Stimulated activated naive CD8-positive, alpha-beta T cell treated with anti-CD3 and anti-CD28 coated beads, Interleukin-15, Interleukin-2, amounts not matched to agents 100 U/mL and 50 U/mL, for 24 hours (primary cell): ENCODE measurements at places on chromosomes 13 and 19.

DNA sequence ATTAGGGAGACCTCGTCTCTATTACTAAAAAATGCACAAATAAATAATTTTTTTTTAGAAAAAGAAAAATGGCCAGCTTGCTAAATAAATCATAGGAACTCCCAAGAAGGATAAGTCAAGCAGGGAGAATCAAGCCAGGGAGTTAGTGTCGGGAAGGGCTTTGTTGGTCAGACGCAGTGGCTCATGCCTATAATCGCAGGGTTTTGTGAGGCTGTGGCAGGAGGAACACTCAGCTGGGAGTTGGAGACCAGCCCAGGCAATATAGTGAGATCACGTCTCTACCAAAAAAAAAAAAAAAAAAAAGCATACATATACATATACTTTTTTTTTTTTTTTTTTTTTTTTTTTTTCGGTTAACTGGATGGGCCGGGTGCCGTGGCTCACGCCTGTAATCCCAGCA, 9.0 kb downstream of the NACC1 start:
- no peak for DNase-seq

- DNase-seq, result no peak
Measured at GRCh38 chr13:50794226-50794625, 49.3 kb downstream of the DLEU7 start.

- DNase-seq, result no peak
Measured at GRCh38 chr19:4373601-4374497, 26.5 kb downstream of the SH3GL1 start.

GRCh38 chr19:58387338-58388174, 487 bp downstream of the RPS5 start:
- DNase-seq, result no peak

- DNase-seq, result peak; percentile 81
Measured at GRCh38 chr19:42254089-42254849, 659 bp downstream of the ERF start.

GRCh38 chr13:112974671-112975070, 5.7 kb downstream of the MCF2L start:
- DNase-seq, result no peak

GRCh38 chr13:42681326-42682100, 99.9 kb upstream of the FAM216B start:
- no peak for DNase-seq

GRCh38 chr13:111575719-111576118, 255.3 kb downstream of the TEX29 start:
- no peak for DNase-seq

GRCh38 chr19:16121967-16122366, 10.3 kb downstream of the RAB8A start:
- no peak for DNase-seq

GRCh38 chr13:35836446-35836845, 294.7 kb downstream of the DCLK1 start:
- DNase-seq, result no peak

GRCh38 chr19:18939922-18940768, 872 bp downstream of the HOMER3 start:
- DNase-seq, result peak; percentile 41

DNA sequence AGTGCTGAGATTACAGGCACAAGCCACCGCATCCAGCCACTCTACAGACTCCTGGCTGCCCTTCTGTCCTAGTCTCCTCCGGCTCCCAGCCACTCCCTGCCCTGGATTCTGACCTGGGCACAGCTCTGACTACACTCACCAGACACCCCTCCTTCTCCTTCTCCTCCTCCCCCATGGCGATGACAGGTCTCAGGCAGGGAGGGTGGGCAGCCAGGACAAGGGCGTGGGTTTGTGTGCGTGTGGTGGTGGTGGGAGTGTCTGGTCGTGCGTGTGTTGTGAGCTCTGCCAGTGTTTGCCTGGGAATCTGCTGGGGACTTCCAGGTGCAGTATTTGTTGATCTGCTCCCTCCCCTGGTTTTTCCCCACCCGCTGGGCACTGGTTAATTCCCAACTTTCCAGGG, 3.0 kb upstream of the NCCRP1 start:
- DNase-seq, result no peak

GRCh38 chr19:3142292-3142670, 6.4 kb downstream of the GNA15 start:
- DNase-seq, result peak; percentile 66

DNA sequence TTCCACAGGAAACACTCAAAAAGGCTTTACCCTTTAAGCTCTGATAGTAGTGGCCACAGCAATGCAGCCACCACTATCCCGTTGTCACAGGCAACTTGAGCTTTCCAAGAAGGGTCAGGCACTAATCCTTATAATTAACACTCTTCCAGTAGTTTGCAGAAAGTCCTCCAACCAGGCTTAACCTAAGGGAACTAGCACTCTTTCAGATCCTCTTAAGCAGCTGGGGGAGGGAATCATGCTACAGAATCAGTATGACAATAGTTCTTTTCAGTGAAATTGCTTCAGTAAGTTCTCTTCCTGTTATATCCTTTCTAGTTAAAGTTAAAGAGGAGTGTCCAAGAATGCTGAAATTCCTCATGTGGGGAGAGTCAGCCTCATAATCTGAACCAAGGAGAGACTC, 82.2 kb downstream of the TNFSF11 start:
- DNase-seq, result no peak

DNA sequence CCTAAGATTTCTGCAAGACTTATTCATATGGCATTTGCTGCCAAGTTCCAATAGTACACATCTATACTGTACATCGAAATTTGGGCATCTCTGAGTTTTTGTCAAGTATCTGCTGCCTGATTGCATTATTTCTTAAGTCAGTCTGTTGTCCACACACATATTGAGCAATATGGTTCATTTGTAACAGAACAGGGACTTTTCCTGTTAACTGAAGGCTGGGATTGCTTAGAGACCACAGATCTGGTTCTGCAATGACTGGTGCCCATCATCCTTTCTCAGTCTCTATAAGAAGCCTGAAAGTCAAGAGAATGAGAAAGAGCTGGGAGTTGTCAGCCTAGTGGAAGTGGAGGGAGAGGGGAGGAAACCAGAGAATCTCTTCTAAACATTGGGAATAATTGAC, 22.5 kb upstream of the MYCBP2 start:
- no peak for DNase-seq

DNA sequence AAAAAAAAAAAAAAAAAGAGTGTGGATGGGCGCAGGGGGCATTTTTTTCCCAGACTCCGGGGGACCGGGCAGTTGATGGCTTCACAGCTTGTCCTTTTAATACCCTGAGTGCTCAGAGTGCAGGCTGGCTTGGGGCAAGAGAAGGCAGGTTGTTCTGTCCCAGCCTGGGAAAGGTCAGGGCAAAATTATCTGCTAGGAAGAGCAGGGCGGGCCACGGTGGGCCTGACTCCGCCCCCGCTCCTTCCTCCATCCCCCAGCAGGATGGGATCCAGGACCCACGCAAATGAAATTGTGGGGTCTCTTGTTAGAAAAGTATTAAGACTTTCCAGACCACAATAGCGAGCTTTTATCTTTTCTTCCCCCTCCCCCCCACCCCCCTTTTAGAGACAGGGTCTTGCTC, 70.7 kb downstream of the PTPRS start:
- DNase-seq, result no peak

DNA sequence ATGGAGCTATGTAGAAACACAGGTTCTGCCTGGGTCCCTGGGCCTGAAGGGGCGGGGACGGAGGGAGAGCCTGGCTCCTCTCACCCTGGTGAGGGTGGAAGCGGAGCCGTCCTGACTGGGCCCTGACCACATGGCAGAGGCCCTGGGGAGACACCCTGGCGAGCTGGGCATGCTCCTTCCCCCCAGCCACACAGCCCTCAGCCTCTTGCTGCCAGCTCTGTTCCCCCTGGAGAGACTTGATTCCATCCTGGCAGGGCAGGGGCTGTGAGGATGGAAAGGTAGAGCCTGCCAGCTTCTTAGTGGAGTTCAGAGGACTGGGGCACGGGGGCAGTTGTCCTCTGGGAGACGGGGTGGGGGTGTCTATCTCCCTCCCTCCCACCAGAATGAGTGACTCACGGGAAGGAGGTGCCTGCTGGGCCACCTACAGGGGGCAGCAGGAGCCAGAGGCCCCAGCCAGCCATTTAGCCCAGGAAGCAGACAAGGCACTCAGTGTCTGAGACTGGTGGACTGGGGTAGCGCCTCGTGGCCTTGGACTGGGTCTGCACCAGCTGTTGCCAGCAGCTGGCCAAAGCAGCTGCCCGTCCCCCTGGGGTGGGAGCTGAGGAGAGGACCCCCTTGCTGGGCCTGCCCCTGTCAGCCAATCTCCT, 22.8 kb upstream of the RNF17 start:
- DNase-seq, result no peak
